ENCODE measurements at places on chromosomes 6 and 20.

DNA sequence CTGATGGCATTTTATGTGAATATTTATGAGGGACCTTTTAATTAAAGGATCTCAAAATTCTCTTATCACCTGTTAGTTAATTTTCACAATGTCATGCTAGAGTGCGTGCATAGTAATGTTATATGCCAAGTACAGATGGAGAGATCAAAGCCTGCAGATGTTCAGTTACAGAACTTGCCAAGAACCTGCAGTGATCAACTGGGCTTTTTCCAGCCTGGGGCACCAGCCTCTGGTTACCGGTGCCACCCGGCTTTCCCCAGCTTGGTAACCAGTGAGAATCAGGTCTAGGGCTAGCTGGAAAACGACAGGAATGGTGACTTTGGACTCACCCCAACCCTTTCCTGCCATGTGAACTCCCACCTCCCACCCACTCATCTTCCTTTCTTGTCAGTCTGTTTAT, 91.8 kb downstream of the CAP2 start:
- no peak for DNase-seq

- peak; percentile 91 for DNase-seq
Measured at GRCh38 chr6:30955367-30956042, 14.7 kb downstream of the MUCL3 start.

DNA sequence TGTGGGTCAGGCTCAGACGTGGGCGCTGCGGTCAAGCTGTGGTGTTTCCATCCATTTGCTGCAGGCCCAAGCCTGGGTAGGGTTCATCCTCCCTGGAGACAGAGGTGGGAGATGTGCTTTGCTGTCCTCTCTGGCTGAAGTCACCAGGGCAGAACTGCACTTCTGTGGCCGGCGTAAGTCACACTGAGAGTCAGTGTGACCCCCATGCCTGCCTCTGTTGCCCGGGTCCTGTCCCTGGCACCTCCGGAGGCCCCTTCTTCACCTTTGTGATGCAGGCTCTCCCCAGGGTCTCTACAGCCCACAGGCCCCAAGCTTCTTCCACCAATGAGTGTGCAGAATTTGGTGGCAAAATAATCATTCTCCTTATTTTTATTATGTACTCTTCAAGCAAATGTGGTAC, 53.8 kb upstream of the DACT2 start:
- no peak for DNase-seq

GRCh38 chr6:145842693-145843546, 28.3 kb upstream of the FBXO30 start:
- no peak for DNase-seq

GRCh38 chr6:106855117-106855516, 119.4 kb downstream of the CD24 start:
- DNase-seq: no peak

DNA sequence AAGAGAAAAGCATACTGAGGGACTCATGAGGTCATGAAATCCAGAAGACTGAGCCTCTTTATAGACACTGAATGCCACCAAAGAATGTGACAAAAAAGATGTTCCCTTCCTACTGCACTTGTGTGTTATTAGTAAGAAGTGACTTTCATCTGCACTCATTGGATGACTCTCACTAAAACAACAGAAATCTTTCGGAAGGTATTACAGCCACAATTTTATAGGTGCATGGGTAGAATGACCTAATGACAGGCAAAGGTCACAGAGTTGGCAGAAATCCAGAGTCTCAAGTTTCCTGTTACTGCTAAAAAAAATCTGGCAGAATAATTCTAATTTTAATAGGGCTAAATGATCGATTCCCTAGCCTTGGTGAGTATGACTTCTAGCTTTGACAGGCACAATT, 13.3 kb downstream of the PKHD1 start:
- DNase-seq: no peak

- no peak for DNase-seq
Measured at GRCh38 chr20:36629719-36630681, 16.0 kb downstream of the SLA2 start.

- peak; percentile 97 for DNase-seq
Measured at GRCh38 chr6:139374357-139375225, at the start of gene CITED2. Gene CITED2 (minus strand): TSS chr6:139374648. CDS start chr6:139373944, 704 bp downstream.

DNA sequence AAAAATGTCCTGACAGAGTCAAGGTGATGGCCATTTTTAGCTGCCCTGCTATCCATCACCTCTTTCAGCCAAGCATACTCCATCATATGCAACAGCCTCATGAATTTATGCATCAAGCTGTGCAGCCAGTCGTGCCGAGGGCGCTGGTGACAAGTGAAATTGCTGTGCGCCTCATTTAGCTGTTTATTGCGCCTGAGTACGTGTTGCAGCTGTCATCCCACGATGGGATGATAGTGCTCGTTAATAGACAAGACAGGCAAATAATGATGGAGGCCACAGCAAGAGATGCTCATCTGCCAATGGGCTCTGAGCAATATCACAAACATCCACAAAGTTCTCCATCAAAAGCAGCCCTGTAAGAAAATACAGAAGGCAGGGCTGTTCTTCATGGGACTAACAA, 562.3 kb upstream of the POU3F2 start:
- peak; percentile 20 for DNase-seq

GRCh38 chr6:47187893-47188587, 121.7 kb downstream of the TNFRSF21 start:
- no peak for DNase-seq

- DNase-seq: no peak
Measured at GRCh38 chr20:18783385-18783959, 30.1 kb upstream of the SCP2D1 start.

GRCh38 chr6:70162972-70163371, 139.9 kb downstream of the COL9A1 start:
- no peak for DNase-seq

- peak; percentile 70 for DNase-seq
Measured at GRCh38 chr20:35303735-35304491, 11.7 kb upstream of the FAM83C start.
